ENCODE measurements at places on chromosomes 6 and 20.

GRCh38 chr6:167993831-167994230, 3.6 kb upstream of the KIF25 start:
- DNase-seq, result no peak

DNA sequence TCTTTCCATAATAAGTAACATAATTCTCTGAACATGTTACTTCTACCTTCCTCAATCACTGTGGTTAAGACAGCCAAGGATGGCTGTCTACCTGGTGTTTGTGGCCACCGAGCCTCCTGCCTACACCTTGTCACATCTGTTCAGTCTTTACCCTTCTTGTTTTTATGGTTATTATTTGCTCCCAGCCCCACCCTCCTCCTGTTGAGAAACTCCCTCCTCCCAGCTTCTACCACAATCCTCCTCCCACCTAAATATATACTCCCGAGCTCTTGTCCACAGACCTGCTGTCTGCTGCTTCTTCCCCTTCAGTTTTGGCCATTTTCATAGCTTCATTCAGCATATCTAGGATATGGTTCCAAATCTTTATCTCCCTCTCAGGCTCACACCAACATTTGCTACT, 35.7 kb upstream of the GABRR1 start:
- DNase-seq, result no peak

- DNase-seq, result no peak
Observed at GRCh38 chr20:18589941-18590674, 2.3 kb downstream of the DTD1 start.

GRCh38 chr6:149118737-149119653, 198.5 kb upstream of the TAB2 start:
- no peak for DNase-seq

GRCh38 chr20:32674362-32674789, 635 bp upstream of the C20orf203 start:
- no peak for DNase-seq

- no peak for DNase-seq
Observed at GRCh38 chr20:5390720-5391119, 74.0 kb upstream of the PROKR2 start.

GRCh38 chr20:62477669-62478455, 2.1 kb upstream of the GATA5 start:
- DNase-seq, result no peak

GRCh38 chr20:310645-311044, 13.3 kb downstream of the ZCCHC3 start:
- DNase-seq, result no peak

GRCh38 chr20:39885975-39886649, 802.9 kb downstream of the MAFB start:
- DNase-seq, result no peak

- DNase-seq, result no peak
Observed at GRCh38 chr6:168877821-168878282, 375.8 kb downstream of the THBS2 start.

GRCh38 chr20:3172933-3173609, at the start of gene LZTS3:
LZTS3 (minus strand) TSS chr20:3173549; CDS start chr20:3167163, 6,386 bp downstream.
- DNase-seq, result no peak

DNA sequence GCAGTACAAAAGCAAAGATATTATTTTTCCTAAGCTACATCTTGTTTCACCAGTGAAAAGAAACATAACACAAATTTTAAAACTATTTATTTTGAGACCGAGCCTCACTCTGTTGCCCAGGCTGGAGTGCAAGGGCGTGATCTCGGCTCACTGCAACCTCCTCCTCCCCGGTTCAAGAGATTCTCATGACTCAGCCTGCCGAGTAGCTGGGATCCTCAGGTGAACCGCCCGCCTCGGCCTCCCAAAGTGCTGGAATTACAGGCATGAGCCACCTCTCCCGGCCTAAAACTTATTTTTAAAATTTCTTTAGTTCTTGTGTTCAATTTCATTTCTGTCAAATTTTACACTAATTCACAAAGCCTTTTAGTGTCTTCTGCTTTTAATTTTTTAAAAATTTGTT, 5.9 kb downstream of the SRSF12 start:
- no peak for DNase-seq

DNA sequence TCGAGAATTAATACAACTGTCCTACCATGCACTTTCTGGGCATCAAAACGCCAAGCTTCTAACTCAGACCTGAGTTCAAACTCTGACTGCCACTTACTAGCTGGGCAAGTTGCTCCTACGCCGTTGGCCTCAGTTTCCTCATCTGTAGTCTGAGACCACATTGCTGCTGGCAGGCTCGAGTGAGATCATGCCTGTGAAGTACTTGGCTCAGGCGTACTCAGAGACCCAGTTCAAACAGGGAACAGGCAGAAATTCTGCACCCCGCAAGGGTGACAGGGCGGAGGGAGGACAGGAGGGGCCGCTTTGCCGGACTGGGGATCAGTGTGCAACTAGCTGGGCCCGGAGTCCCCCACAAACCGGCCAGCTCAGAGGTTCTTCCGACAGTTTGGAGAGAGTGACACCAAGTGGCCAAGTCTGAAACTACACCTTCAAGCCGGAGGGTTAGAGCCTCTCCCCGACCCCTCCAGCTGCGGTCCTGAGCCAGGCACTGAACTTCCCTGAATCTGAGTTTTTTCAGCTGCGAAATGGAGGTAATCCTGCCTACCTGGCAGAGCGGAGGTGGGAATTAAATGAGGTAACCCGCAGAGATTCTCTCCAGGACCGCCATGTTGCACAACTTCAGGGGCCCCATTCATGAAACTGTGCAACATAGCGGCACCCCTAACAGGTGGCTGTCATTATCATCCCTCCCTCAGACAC, 46.0 kb upstream of the PTPN1 start:
- DNase-seq, result no peak

GRCh38 chr6:73652637-73653570, 888 bp downstream of the SLC17A5 start:
- DNase-seq, result peak; percentile 5

- DNase-seq, result no peak
Observed at GRCh38 chr6:111591370-111591900, 14.2 kb downstream of the TRAF3IP2 start.

GRCh38 chr6:50381099-50381415, 331.3 kb upstream of the DEFB112 start:
- no peak for DNase-seq

DNA sequence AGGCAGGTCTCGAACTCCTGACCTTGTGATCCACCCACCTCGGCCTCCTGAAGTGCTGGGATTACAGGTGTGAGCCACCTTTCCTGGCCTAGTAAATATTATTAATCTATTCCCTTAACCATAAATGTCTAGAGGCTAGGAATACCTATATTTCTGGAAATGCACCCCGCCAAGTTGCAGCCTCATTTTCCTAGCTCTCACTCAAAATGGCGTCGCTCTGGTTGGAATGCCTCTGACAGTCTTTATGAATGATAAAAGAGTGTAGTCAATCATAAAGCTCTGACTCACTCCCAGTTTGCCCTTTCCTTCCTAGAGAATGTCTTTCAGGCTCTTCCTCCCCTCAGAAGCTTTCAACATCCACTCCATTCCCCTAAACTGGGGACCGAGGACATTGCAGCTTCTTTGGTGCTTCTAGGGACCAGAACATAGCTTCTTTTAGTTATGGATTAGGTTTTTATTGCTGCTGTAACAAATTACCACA, 14.1 kb upstream of the TRIM26 start:
- no peak for DNase-seq
